ENCODE measurements at places on chromosomes 3 and 15.

DNA sequence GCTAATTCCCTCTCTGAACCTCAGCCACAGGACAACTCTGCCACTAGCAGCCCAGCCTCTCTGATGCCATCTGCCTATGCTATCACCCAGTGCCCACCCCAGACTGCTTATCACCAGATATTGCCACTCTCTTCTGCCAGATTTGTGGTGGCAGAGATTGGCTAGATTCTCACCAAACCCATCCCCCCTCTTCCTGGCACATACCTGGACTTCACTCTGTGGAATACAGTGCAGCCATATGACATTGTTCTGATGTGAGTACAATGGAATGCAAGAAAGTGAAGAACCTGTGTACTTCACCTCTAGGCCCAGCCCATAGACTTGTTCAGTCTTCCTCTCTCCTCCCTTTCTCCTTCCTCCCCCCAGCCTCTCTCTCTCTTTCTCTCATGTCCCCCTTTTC is 46.9 kb upstream of the NTRK3 start:
- DNase-seq, result no peak

- DNase-seq, result no peak
Measured at GRCh38 chr3:16199769-16200168, 25.3 kb downstream of the GALNT15 start.

- no peak for DNase-seq
Measured at GRCh38 chr3:63896332-63897030, 15.7 kb downstream of the SCAANT1 start.

DNA sequence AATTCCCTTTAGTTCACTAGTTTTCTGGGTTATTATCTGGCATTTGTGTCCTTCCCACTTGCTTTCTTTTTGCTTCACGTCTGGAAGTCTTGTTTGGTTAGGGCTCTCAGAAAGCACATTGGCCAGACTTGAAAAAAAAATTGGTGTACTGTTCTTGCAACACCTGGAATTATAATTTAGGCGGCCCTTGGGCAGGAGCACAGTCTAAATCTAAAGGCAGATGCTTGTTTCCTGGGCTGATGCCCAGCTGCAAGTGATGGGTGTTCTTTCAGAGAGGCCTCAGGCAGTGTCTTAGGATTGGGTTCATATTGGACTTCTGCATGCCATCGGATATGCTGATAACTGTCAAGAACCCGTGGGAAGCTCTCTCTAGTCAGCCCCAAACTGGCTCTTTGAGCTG is 521.5 kb downstream of the PDCD6IP start:
- no peak for DNase-seq

GRCh38 chr15:28929200-28929599 is 43.4 kb downstream of the APBA2 start:
- no peak for DNase-seq

DNA sequence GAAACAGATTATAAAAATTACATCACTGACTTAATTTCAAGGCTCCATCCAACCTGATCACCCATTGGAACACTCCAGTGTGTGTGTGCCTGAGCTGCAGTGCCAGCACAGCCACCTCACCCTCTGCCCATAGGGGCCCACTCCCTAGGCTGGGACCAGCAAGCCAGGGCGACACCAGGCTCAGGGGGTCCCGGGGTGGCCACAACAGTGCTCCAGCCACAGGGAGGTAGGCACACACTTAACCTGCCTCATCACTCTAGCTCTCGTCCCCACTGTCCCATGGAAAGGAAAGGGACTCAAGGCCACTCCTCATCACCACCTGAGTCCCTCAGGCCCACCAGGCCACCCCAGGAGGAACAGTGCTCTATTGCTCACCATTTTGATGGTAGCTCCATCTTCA is 24.9 kb downstream of the ZXDC start:
- DNase-seq, result no peak

- DNase-seq, result no peak
Measured at GRCh38 chr15:96232335-96232734, 98.2 kb upstream of the NR2F2 start.

DNA sequence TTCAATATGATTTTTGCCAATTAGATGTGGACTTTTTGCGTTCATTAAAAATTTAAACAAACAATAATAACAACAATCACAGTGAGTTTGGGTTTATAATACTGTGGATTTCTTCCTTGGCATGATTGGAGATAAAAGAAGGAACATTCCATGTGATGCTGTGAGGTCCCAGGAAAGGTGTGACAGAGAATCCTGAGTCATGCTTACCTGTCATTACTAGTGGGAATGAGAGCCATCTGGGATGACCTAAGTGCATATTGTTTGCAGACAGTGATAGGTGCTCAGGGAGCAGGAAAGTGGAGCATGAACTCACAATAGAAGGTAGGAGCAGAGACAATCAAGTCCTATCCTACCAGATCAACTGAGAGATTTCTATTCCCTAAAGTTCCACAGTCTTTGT is 766.5 kb upstream of the CFAP20DC start:
- DNase-seq, result peak; percentile 18
